ENCODE measurements at places on chromosomes 16 and 17. TPM values are rescaled to one million over a fixed set of nuclear protein-coding genes. Genes with fewer than 3 reads are reported as not detected.

Gene ZP2
- not detected for polyA plus RNA-seq

Gene DNAH9
- not detected for polyA plus RNA-seq

Gene TM4SF5
- polyA plus RNA-seq, result not detected

Gene PIK3R5
- polyA plus RNA-seq, result 30.7 TPM

Gene SPN
- 11.0 TPM for polyA plus RNA-seq

Gene CACNG5
- polyA plus RNA-seq, result not detected

Gene NEUROD2
- not detected for polyA plus RNA-seq

Gene SEPTIN12
- not detected for polyA plus RNA-seq

Gene SLC5A11
- polyA plus RNA-seq, result 0.13 TPM

Gene ULK2
- 1.8 TPM for polyA plus RNA-seq

Gene SDK2
- polyA plus RNA-seq, result 3.3 TPM

Gene SDR42E2
- polyA plus RNA-seq, result 0.20 TPM

Gene IRX5
- polyA plus RNA-seq, result not detected

Gene CLEC18A
- not detected for polyA plus RNA-seq

Gene NECAB2
- polyA plus RNA-seq, result not detected

Gene SBK1
- polyA plus RNA-seq, result 0.68 TPM

Gene NCOR1
- 166 TPM for polyA plus RNA-seq

Gene KRT32
- polyA plus RNA-seq, result not detected

Gene ATP2C2
- polyA plus RNA-seq, result not detected

Gene EVPLL
- polyA plus RNA-seq, result not detected

Gene NME3
- polyA plus RNA-seq, result 66.1 TPM

Gene WFIKKN1
- polyA plus RNA-seq, result not detected

Gene ZSWIM7
- polyA plus RNA-seq, result 70.8 TPM

Gene RAD51D
- polyA plus RNA-seq, result 14.3 TPM

Gene GP1BA
- polyA plus RNA-seq, result 0.26 TPM

Gene TP53TG3C
- not detected for polyA plus RNA-seq

Gene KCNJ18
- polyA plus RNA-seq, result not detected

Gene TOP2A
- not detected for polyA plus RNA-seq

Gene TNFRSF17
- 83.0 TPM for polyA plus RNA-seq

Gene TBC1D3H
- polyA plus RNA-seq, result not detected

Gene CARD14
- not detected for polyA plus RNA-seq

Gene FBRS
- polyA plus RNA-seq, result 7.1 TPM

Gene TMEM220
- 3.6 TPM for polyA plus RNA-seq

Gene GAS2L2
- not detected for polyA plus RNA-seq

Gene COQ7
- 15.4 TPM for polyA plus RNA-seq
